ENCODE measurements at places on chromosomes 5 and 9.

GRCh38 chr9:17065062-17065461 lies 69.8 kb upstream of the CNTLN start:
- DNase-seq, result no peak

DNA sequence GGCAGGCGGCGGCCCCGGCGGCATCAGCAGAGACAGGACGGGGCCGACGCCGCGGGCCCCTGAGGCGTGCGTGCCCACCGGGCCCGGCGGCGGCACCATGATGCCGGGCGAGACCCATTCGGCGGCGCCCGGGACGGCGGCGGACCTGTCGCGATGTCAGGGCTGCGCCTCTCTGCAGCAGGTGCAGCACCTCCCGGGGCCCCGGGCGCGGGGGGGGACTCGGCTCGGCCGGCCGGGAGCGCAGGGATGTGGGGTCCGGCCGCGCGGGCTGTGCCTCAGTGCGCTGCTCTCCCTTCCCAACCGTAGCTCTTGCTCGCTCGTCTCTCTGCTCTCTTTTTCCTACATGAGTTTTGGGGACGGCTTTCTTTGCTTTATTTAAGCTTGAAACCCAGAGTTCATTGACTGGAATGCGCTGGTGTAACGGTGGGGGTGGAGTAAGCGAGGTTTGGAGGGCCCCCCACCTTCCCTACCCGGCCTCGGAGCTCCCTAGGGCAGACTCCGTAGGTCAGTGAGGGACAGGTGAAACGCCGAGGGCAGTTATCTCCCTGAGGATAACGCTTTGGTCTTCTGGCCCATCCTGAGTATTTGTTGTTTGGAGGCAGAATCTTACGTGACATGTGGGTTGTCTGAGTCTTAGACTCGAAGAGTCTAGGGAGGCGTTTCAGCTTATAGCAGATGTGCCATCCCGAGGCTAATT lies 490 bp downstream of the ICE1 start:
- DNase-seq, result no peak

DNA sequence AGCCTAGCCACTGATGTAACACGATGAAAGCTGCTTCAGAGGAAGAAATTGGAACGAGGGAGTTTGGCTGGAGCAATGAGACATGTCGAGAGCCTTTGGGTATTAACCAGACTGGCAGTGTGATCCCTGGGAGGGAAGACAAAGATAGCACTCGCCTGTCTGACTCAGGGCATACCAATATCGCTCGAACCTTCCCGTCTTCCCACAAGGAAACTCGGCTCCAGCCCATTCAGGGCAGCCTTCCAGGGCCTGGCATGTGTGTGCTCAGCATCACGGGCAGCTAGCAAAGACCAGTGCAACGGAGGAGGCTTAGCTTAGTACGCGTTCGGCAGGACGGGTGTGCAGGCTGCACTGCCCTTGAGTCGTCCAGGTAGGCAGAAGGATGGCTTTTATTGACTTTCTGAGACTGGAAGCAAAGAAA lies 356.9 kb upstream of the WWC1 start:
- DNase-seq, result no peak

DNA sequence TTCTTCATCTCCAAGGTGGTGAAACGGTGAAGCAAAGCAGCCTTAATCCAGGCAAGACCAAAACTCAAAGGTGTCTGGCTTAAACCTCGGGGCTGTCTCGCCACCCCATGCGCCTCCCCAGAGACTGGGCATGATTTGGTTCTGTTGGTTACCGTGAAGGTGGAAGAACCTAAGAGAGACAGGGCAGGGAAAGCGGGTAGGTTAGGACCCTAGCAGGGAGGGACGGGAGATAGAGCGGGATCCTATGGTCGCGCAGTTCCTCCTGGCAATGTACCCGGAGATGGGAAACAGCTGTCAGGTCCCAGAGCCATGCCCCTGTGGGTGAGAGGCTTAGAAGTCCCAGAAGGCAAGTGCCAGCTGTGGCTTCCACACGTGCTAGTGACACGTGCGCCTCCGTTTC lies 418.3 kb upstream of the IRX1 start:
- no peak for DNase-seq

DNA sequence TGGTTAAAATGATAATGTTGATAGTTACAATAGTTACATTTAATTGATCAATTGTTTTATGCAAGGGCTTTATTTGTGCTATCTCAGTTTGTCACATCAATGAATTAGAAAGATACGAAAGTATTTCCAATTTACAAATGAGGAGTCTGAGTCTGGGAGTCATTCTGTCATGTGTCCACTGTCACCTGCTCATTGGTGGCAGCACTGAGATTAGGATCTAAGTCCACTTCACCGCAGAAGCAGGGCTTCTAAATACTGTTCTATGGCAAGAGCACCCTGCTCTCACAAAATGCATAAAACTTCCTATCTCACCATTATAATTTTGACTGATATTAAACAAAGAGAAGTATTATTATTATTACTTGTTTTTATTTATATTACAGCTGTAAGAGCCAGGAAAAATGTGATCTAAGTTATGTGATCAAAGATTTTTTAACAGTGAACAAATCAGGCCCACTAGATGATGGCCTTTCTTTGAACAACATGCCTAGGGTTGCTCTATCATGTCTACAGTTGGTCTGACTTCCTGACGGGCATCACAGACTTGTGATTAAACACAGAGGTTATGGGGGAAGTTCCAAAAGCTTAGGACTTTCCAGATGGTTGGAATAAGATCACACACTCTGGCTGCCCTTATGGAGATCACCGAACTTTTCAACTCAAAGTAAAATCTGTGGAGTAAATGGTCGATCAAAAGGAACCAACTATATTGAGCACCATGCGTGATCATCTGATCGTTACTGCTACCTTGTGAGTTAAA lies 15.1 kb downstream of the TLR4 start:
- DNase-seq, result no peak

GRCh38 chr5:60259730-60260129 lies 366.2 kb upstream of the PDE4D start:
- DNase-seq, result no peak

GRCh38 chr5:163731256-163731655 lies 225.8 kb downstream of the MAT2B start:
- no peak for DNase-seq

- no peak for DNase-seq
Measured at GRCh38 chr5:77101298-77101697, 14.2 kb upstream of the ZBED3 start.

DNA sequence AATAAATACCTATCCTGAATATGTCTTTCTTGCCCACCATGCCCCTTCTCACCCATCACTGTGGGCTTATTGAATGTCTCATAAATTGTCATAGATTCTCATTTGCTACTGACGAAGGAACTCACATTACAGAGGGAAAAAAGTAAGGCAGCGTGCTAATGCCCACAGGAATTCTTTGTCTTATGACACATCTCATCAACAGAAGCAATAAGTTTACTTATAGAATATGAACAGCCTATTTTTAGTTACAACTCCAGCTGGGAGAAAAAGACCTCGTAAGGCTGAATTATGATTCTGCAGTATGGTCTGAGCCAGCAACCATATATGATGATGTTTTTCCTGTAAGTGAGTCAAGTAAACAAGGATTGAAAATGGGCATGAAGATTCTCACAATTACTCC lies 22.4 kb upstream of the ATG10 start:
- DNase-seq, result no peak

- DNase-seq, result no peak
Measured at GRCh38 chr5:135833961-135834638, 363 bp upstream of the SLC25A48 start.

GRCh38 chr9:69097923-69098593 lies 62.5 kb downstream of the FXN start:
- no peak for DNase-seq

GRCh38 chr5:140240987-140241706 lies 61.8 kb downstream of the PFDN1 start:
- no peak for DNase-seq

GRCh38 chr9:133099726-133100505 lies 21.1 kb downstream of the RALGDS start:
- DNase-seq, result no peak

GRCh38 chr9:131478421-131478868 lies 24.3 kb upstream of the POMT1 start:
- peak; percentile 59 for DNase-seq

DNA sequence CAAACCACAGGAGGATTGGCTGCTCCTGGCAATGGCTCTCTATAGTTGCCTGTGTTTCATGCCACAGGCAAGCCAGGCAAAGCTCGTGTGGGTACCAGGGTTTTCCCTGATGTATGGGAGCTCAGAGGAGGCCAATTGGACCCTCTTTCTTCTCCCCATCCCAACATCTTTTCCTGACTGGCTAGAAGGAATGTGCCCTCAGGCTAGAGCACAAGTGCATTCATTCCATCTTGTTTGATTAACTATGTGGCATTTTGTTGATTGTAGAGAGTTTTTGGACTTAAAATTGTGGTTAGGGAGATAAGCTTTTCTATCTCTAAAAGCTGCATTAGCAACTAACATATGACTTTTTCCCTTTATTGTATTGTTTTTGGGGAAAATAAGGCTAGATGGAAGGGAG lies 561.3 kb downstream of the PSAT1 start:
- DNase-seq, result no peak

DNA sequence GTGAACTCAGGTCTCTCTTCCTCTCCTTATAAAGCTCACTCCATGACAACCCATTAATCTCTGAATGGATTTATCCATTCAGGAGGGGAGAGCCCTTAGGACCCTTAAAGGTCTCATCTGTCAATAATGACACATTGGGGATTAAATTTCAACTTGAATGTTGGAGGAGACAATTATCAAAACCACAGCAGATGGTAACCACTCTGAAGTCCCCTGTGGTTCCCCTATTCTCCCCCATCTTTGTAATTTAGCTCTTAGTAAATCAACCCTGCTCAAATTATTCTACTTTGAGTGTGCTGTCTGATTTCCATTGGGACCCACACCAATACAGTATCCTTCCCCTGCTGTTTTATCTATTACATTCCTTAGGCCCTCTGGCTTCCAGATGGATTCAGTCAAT lies 72.0 kb upstream of the RAI14 start:
- no peak for DNase-seq

- no peak for DNase-seq
Measured at GRCh38 chr9:78775211-78775610, 478.3 kb downstream of the PSAT1 start.

- DNase-seq, result no peak
Measured at GRCh38 chr5:77155179-77155785, 55.2 kb upstream of the PDE8B start.

- no peak for DNase-seq
Measured at GRCh38 chr9:102355982-102356381, 617.5 kb upstream of the GRIN3A start.

- DNase-seq, result no peak
Measured at GRCh38 chr9:88745276-88746001, 210.5 kb downstream of the NXNL2 start.

GRCh38 chr5:137402436-137403187 lies 96.5 kb downstream of the SPOCK1 start:
- no peak for DNase-seq

DNA sequence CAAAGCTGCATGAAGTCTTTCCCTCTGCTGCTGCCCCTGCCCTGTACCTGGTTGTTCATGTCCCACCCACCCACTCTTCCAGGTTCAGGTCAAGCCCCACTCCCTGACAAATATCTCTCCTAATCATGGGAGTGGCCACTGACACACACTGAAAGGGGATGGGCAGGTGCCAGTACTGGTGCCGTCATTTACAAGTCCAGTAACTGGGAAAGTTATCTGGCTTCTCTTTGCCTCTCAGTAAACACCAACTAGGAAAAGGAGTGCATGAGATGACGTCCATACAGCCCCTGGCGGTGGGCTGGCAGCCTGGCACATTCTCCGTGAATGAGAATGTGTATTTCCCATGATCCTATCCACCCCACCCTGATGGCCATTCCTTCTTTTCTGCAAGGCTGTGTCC lies 225.2 kb downstream of the FSTL4 start:
- no peak for DNase-seq

GRCh38 chr5:180235077-180235476 lies 26.1 kb upstream of the RASGEF1C start:
- DNase-seq, result no peak

GRCh38 chr5:76169146-76169905 lies 86.1 kb downstream of the SV2C start:
- DNase-seq, result no peak

- DNase-seq, result no peak
Measured at GRCh38 chr9:123974471-123974870, 37.1 kb upstream of the LHX2 start.

DNA sequence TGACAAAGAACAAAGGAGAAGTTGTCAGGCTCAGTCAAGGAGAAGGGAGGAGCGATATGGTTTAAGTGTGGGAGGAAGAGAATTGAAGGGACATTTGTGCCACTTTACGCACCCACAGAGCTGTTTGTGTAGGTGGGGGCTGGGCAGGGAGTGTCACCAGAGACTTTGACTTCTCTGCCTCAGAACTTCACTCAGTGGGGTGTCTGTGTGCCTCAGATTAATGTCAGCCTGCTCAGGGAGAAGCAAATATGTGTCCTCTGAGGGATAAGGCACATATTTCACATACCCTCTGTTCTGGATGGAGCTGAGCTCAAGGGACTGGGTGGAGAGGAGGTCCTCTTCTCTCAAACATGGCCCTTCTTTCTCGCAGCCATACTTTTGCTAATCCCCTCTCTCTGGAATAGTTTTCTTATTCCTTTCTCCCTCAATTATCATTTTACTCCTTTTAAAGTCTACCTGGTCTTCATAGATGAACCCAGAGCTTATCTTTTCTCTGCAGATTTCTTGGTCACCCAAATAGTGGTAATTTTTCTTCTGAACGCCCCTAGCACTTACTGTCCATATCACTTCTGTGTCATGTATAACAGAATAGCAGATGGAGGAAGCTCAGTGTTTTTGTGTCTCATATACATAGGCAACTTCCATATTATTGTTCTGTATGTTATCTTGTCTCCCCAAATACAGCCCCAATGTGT lies 77.0 kb downstream of the IQGAP2 start:
- DNase-seq, result no peak

DNA sequence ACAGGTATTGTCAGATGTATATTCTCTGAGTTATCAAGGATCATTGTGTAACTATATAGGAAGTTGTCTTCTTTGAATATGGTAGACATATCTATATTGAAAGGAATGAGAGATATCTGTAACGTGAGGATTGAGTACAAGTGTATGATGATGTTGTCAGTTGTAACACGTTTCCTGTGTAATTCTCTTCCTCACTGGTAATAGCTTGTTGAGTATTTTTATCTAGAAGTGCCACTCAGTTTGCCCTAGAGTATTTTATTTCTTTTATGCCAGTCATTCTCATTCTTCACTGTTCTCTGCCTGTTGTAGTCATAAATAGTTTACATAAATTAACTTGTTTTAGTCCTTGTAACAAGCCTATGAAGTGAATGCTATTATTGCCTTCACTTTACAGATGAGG lies 172.1 kb downstream of the BAAT start:
- DNase-seq, result no peak

- no peak for DNase-seq
Measured at GRCh38 chr5:133494232-133494922, 118.0 kb downstream of the FSTL4 start.

GRCh38 chr9:83620841-83621636 lies 1.9 kb upstream of the IDNK start:
- peak; percentile 21 for DNase-seq

- no peak for DNase-seq
Measured at GRCh38 chr9:13083963-13084528, 195.4 kb downstream of the MPDZ start.
